ENCODE measurements at places on chromosomes 2 and 18.

- DNase-seq: no peak
These were observed 13.6 kb downstream of the MRO start for GRCh38 chr18:50806208-50806616.

DNA sequence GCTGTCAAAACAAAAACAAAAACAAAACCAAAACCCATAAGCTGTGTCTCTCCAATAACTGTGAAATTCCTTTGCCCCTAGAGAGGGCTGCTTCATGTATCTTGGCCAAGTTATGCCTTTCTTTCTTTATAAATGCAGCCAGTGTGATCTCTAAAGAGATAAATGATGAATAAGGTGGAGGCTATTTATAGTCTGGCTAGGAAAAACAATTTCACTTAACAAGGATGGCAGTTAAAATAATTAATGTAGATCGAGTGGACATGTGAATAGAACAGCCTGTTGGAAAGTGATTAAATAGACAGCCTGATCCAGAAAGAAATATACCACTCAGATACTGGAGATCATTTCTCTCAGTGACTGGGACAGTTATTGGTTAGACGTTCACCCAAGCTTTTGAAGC is 1666.9 kb upstream of the CELF4 start:
- no peak for DNase-seq

DNA sequence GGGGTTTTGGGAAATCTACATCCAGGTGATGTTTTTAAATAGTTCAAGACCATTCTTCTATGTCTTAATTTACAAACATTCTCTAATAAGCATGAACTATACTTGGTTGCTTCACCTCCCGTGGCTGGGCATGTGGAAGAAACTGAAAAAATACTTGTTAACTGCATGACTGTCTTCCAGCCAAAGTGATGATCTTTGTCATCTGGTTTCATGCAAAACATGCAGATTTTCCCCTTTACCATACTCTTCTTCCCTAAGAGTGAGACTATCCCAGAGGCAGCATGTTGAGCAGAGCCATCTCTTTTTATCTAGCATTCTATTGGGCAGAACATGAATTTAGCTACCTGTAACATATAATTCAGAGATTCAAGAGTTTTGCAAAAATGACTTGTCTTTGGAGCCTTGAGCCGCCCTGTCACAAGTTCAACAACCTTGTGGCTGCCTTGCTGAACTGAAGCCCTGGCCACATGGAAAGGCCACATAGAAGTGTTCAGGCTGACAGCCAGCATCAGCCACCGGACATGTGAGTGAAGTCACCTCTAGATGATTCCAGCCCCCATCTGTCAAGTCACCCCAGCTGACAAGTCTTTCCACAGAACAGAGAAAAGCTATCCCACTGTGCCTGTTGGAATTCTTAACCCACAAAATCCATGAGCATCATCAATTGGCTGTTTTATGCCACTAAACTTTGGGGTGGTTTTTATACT is 142.8 kb downstream of the ANKRD44 start:
- DNase-seq: no peak

GRCh38 chr2:187466129-187466792 is 18.2 kb upstream of the CALCRL start:
- no peak for DNase-seq

DNA sequence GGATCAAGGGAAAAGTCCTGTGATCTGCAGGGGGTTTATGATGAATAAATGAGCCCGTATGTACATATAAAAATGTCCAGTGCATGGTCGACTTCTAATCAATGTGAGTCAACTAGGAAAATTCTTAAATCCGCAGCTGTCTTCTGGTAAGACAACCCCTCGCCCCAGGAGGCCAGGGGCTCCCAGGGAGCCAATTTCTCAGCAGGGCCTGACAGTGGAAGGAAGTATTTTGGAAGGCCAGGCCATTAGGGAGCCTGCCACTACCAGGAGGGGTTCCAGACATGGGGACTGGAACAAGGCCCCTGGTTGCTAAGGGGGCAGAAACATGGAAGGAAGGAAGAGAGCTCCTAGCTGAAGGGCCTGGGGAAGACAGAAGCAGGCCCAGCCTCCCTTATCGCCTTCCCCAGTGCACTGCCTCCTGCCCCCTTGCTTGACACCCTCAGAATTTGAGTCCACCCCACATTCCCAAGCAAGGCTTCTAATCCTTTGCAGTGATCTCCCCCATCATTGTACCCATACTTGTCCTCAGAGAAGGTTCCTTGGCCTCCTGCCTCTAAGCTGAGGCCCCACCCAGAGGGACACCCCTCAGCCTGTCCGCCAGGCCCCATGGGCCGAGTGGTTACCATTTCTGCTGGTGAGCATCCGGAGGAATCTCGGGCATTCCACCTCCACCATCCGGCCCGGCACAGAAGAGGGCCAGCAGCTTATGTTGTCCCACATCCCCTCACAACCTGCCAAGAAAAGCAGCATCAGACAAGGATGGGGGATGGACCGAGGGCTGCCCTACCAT is 45.9 kb downstream of the SCTR start:
- DNase-seq: no peak

- DNase-seq: no peak
These were observed 78.6 kb downstream of the FAM210A start for GRCh38 chr18:13647761-13648160.

DNA sequence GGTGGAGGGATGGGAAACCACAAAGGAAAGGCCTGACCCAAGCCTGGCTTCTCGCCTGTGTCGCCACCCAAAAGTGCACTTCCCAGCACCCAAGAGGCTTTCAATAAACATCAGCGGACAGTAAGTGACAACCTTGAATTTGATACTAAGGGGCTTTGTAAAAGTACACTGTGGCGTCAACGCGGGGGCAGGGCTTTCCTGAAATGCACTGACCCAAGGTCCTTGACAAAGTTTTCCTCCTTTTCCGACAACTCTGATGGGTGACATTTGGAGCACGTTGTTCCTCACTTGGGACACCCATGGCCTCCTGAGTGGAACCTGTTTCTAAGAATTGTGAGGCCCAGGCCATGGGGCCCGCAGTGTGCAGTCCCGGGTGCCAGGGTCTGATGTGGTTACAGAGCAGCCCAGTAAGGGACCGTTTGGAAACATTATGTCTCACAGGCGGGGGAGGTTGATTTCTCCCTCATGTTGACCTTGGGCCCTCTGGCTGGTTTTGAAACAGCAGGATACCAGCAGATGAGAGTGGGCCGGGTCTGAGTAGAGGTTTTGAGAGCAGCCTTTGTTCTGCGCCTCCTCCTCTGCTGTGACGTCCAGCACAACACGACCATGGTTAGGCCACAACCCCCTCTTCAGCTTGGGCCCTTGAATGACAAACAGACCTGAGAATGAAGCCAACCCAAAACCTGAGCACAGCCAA is 2.8 kb upstream of the ZBTB14 start:
- DNase-seq: no peak

DNA sequence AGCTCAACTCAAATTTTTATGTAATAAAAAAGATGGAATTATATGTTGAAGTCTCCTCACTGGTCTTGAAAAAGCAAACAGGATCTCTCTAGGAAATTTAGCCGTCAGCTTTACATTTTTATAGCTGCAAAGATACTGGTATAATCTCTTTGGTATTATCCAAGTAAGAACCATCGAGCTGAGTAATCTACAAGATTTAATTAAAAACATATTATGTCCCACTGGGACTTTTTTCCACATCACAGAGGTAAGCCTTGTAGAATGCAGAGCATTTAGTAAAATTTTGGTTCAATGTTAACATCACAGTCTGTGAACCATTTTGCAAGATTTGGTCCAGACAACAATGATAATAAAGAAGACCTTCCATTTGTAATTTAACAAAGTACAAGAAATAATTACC is 162.6 kb upstream of the SLC39A10 start:
- no peak for DNase-seq

- no peak for DNase-seq
These were observed 123.3 kb downstream of the FHOD3 start for GRCh38 chr18:36420826-36421225.

GRCh38 chr18:43279015-43279744 is 1.9 kb upstream of the SYT4 start:
- DNase-seq: peak; percentile 36

DNA sequence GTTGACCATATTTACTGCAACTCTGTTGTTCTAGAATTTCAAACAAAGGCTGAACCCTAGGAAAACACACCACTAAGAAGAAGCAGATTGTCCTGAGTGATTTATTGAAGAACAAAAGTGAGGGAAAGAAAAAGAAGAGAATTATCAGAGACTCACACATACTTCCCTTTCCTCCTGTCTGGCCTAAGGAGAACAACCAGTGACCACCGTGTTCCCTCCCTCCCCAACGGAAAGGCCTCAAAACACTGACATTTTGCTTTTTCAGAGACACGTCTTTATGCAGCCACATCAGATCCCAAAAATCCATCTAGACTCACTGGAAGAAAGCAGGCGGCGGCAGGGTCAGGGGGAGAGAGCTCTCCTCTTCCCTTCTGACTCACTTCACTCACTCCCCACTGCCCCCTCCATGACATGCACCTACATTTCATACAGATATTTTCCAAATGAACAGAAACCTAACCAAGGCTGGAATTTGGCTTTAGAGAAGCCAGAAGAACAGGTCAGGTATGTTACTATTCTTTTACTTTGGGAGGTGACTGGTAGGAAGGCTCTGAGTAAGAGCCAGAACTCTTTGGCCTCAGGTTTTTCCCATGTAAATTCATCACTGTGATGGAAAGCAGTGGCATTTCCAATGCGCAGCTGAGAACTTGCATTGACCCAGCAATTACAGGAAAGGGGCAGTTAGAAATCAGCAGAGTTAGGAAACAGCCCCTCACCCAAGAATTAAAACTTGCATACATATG is 169.9 kb downstream of the BCL11A start:
- DNase-seq: no peak

DNA sequence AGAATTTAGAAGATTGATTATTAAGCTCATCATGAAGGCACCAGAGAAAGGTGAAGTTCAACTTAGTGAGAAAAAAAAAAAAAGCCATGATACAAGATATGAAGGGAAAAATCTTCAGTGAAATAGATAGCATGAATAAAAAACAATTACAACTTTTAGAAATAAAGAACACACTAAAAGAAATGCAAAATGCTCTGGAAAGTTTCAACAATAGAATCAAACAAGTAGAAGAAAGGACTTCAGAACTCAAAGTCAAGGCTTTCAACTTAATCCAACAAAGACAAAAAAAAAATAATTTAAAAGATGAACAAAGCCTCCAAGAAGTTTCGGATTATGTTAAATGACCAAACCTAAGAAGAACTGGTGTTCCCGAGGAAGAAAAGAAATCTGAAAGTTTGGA is 105.5 kb downstream of the GRB14 start:
- no peak for DNase-seq

GRCh38 chr2:74099835-74100234 is 47.9 kb downstream of the BOLA3 start:
- no peak for DNase-seq

GRCh38 chr2:105387225-105387624 is 11.6 kb downstream of the FHL2 start:
- peak; percentile 90 for DNase-seq

- no peak for DNase-seq
These were observed 408.9 kb downstream of the PLCL1 start for GRCh38 chr2:198213253-198213652.

- DNase-seq: peak; percentile 29
These were observed 46.6 kb upstream of the HNRNPA3 start for GRCh38 chr2:177165721-177166711.

DNA sequence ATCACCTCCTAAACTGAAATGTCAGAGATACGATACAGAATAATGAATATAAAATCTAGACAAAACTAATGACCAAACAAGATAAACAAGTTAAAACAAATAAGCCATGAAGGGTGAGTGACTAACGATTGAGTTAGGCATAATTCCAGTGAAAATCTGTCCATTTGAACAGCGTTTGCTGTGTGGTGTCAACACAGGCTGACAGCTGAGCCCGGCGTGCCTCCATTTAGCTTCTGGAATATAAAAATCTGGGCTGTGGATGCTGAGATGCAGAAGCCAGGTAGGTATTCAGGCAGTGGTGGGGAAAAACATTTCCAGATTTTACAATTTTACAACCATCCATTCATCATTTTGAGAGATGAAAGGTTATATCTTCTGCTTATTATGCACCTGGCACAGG is 2041.4 kb upstream of the CELF4 start:
- DNase-seq: no peak

DNA sequence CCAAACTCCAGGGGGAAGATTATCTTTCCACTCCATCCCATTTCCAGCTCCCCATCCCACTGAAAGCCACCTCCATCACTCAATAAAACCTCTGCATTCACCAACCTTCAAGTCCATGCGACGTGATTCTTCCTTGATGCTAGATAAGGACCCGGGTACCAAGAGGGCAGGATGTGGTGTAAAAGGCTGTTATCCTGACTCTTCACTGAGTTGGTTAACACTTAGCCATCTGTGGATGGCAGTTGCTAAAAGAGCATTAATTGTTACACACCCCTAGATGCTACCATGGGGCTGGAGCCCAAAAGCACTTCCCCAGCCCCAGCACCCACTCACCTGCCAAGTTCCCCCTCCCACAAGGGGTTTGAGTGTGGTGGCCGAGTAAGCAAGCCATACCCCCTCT is 53.4 kb upstream of the DPP10 start:
- DNase-seq: no peak

GRCh38 chr2:232476791-232477190 is 10.8 kb downstream of the ECEL1 start:
- DNase-seq: no peak

DNA sequence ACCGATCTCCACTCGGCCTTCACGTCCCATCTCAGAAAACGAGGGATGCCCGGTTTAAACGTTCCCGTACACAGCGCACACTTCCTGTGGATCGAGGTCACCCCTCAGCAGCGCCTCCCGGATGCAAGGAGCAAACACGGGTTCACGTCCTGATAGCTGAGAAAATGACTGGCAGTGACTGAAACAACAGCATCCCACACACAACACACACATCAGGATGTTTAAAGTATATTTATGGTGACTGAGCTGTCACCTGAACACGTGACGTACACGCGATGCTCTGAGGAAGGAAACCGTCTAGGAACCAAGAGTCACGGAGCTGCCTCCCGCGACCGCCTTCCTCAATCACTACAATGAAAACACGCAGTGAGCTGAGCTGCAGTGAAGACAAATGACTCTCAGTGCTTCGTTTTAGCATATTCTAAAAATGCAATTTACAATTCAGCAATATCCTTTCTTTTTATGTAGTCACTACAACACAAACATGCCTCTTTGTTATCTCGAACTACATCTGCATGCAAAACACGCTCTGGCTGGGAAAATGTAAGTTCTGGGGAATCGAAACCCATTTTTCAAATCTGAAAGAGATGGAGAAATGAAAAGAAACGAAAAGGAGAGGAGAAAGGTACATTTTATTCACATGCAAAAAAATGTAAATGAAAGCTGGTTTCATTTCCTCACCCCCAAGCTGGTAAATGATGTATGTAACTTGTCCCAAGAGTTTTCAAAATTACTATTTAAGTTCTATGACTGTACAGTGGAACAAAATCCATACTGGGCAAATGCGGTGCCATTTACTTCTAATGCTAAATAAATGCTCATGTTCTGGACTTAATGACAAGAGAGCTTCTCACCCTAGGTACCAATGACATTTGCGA is 19.8 kb downstream of the HDAC4 start:
- DNase-seq: no peak

DNA sequence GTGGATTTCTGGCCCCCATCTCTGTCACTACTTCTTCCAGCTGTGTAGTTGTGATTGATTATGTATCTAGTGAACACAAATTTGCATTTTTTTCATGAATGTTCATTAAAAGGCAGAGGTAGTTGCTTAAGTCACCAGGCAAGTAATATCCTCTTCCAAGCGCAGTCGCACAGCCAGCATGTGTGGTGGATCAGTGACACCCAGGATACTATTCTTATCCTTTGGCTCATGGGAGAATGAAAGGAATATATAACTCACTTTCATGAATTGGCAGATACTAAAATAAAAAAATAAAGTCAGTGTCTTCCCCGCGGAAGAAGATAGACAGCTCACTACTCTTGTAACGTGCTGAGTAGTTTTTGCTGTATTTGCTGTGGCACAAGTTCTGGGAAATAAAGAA is 387.8 kb downstream of the CDH7 start:
- no peak for DNase-seq

All from PC-9 (cell line).